Stimulated activated CD4-positive, alpha-beta T cell treated with anti-CD3 and anti-CD28 coated beads, Interleukin-4, amount 100 ng/mL, for 4 hours (primary cell): ENCODE measurements at places on chromosomes 12 and 14.

GRCh38 chr12:25695574-25695973 is 142.5 kb upstream of the LMNTD1 start:
- no peak for DNase-seq

- DNase-seq: no peak
These were observed 179.7 kb downstream of the PDZRN4 start for GRCh38 chr12:41367726-41368405.

DNA sequence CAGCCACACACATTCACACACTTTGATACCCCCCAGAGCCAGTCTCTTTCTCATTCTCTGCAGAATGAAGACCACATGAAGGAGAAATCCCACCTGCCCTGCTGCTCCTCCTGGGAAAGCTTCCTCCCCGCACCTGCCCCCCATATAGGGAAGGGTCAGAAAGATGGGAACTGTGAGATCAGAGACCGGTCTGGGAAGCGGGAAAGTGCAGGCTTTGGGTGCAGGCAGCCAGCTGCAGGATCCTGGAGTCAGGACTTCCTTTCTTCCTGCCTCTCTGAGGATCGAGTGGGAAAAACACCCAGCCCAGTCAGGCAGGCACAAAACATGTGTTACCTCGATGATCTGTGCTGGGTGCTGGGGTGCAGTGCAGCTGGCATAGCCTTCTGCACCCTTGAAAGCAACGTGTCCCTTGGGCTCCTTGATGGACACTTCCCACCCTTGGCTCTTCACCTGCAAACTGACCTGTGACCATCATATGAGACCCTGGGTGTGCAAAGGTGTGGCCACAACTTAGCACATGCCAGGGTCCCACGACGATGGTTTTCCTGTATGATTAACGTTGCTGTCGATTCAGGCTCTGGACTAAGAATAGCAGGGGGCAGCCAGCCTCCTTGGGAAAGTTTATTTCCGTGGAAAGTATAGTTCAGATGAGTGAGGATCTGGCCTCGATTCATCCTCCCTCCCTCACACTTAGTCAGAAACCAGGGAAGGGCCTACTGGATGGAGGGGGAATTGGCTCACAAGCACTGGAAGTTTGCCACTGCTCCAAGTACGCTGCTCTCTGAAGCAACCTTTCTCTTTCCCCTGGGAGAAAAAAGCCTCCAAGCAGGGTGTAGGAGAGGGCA is 105.4 kb upstream of the MED13L start:
- DNase-seq: no peak

DNA sequence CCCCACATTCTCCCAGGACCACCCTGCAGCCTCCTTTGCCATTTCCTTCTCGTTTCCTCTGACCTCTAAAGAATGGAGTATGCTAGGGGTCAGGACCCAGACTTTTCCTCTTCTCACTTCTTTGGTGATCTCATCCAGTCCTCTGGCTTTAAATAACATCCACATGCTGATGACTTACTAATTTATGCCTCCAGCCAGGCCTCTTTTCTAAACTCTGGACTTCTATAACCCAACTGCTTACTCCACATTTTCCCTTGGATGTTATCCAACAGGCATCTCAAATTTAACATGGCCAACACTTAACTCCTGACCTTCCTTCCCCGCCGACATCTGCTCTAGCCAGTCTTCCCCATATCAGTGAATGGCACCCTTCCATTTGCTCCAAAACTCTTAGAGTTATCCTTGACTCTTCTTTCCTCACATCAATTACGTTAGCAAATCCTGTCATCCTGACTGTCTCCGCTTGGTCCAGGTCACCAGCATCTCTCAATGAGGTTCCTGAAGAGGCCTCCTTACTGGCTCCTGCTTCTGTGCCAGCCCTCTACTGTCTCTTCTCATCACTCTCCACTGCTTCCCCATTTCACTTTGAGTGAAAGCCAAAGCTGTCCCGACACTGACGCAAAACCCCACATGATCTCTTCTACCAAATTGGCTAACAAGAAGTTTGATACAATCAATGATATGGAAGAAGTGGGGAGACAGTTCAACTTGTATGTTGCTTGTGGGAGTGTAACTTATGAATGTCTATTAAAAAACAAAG is 42.7 kb downstream of the TMBIM6 start:
- no peak for DNase-seq

DNA sequence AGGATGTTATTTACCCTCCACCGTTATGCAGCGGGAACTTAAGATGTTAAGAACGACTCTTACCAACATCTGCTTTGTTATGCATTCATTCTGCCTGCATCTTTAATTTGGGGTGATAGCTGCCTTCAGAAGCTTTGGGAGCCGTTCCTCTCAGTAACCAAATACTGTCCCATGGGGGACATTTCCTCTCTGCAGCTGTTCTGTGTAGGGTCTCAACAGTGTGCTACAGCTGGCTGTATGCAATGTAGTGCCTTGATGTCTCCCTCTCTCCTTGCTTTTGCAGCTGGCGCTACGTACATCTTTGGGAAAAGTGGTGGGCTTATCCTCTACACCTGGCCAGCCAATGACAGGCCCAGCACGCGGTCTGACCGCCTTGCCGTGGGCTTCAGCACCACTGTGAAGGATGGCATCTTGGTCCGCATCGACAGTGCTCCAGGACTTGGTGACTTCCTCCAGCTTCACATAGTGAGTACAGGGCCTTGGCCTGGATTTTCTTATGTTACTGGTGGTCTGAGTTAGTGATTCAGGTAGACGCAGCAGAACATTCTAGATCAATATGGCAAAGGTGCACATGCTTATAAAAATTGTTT is 744.3 kb downstream of the DIO2 start:
- no peak for DNase-seq

- DNase-seq: no peak
These were observed 773.4 kb upstream of the NOVA1 start for GRCh38 chr14:27371209-27371608.

DNA sequence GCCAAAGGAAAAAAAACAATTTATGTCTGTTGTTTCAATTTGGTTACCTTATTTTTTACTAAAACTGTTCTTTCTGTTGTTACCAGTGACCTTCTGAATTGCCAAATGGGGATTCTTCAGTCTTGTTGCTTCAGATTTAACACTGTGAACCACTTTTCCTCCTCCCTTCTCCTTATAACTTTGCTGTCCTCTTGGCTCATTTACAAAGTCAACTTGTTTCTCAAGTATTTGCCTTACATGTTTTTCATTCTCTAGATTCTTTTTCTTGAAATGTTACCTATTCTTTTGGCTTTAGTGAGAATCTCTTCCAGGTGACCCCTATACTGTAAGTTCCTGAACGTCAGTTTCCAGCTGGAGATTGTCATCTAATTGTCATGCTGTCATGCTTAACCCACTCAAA is 19.4 kb downstream of the FUT8 start:
- no peak for DNase-seq

- DNase-seq: no peak
These were observed 37.7 kb downstream of the NRDE2 start for GRCh38 chr14:90293766-90294730.

- DNase-seq: no peak
These were observed 128.1 kb downstream of the ASCL1 start for GRCh38 chr12:103085541-103085940.

- no peak for DNase-seq
These were observed 95.3 kb downstream of the BICD1 start for GRCh38 chr12:32201976-32202375.
